ENCODE measurements at places on chromosomes 3 and 15. TPM values are rescaled to one million over a fixed set of nuclear protein-coding genes. Genes with fewer than 3 reads are reported as not detected.

Gene CCNB2
- total RNA-seq, result 36.6 TPM

Gene CCR4
- not detected for total RNA-seq

Gene ABI3BP
- 5.0 TPM for total RNA-seq

Gene HOMER2
- total RNA-seq, result 0.56 TPM

Gene NR2F2
- total RNA-seq, result 19.8 TPM

Gene LEKR1
- 0.24 TPM for total RNA-seq

Gene BAHD1
- total RNA-seq, result 10.5 TPM

Gene SERINC4
- not detected for total RNA-seq

Gene ARGFX
- not detected for total RNA-seq

Gene PLA2G4E
- not detected for total RNA-seq

Gene IMPDH2
- total RNA-seq, result 350 TPM

Gene POLQ
- 1.1 TPM for total RNA-seq

Gene SCN11A
- under 0.01 TPM for total RNA-seq

Gene SLC27A2
- total RNA-seq, result 0.13 TPM

Gene PAK6
- not detected for total RNA-seq

Gene CCDC39
- total RNA-seq, result not detected

All from epithelial cell of alveolus of lung (primary cell).